Stimulated activated CD8-positive, alpha-beta memory T cell treated with anti-CD3 and anti-CD28 coated beads, Interleukin-4, amount 100 ng/mL, for 4 hours (primary cell): ENCODE measurements at places on chromosomes 5 and 9.

DNA sequence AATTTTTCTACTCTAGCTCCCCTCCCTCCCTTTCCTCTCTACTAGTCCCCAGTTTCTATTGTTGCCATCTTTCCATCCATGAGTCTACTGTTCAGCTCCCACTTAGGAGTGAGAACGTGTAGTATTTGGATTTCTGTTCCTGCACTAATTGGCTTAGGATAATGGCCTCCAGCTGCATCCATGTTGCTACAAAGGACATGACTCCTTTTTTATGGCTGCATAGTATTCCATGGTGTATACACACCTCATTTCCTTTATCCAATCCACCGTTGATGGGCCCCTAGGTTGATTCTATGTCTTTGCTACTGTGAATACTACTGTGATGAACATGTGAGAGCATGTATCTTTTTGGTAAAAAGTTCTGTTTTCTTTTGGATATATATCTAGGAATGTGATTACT lies 138.9 kb upstream of the MSX2 start:
- no peak for DNase-seq

- no peak for DNase-seq
Measured at GRCh38 chr9:110606179-110606790, 26.7 kb upstream of the SVEP1 start.

GRCh38 chr5:175579742-175580432 lies 78.0 kb upstream of the HRH2 start:
- DNase-seq, result no peak

- DNase-seq, result no peak
Measured at GRCh38 chr5:133356984-133357421, 255.3 kb downstream of the FSTL4 start.

DNA sequence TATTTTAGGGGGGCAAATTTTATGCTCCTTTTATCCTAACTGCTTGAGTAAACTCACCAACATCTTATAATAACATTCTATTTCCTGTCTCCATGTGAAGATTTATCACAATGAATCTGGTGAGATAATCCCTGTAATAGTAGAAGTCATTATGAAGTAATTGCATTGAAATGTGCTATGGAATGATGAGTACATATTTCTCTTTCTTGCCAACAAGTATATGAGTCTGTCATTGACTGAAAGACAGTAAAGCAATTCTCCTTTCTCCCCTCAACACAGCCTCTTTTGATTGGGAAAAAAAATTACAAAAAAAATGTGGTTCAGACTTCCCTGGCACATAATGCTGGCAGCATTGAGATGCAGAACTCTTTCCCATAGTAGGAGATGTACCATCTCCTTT lies 459.2 kb upstream of the RGMB start:
- no peak for DNase-seq

GRCh38 chr9:14654932-14655331 lies 38.3 kb downstream of the ZDHHC21 start:
- no peak for DNase-seq

DNA sequence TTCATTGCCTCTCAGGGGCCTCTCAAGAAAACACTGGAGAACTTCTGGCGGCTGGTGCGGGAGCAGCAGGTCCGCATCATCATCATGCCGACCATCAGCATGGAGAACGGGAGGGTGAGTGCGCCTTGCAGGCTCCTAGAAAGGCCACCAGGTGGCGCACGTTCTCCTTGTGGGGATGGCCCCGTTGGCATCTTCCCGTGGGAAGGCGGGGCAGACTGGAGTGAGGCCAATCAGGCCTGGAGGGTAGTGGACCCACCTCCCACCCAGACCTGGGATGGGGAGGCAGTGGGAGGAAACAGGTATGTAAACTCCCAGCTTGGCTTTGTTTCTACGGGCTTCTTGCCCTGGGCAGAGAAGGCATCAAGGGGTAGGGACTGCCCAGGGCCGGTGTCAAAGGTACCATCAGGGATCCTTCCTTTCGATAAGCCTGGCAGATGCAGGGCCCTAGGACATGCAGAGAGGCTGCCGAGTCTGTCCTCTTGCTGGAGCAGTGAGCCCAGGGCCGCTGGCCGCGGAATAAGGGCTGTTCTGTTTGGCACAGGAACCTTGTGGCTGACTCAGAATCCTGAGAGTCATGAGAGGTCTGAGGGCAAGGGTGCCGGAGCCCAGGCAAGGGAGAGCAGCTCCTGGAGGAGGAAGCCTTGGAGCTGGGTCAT lies 18.9 kb upstream of the SPTLC1 start:
- peak; percentile 28 for DNase-seq
